ENCODE measurements at places on chromosomes 11 and 22. TPM values are rescaled to one million over a fixed set of nuclear protein-coding genes. Genes with fewer than 3 reads are reported as not detected.

MAML2 gene
- 5.2 TPM for total RNA-seq

C11orf42 gene
- not detected for total RNA-seq

SHANK3 gene
- total RNA-seq = 4.2 TPM

RPL3 gene
- 2,602 TPM for total RNA-seq

MUC6 gene
- not detected for total RNA-seq

UBQLN3 gene
- total RNA-seq = 0.52 TPM
